ENCODE measurements at places on chromosomes 1 and 21.

- DNase-seq, result no peak
Measured at GRCh38 chr1:175818929-175819328, 75.5 kb upstream of the TNR start.

- DNase-seq, result no peak
Measured at GRCh38 chr21:17359781-17360180, 153.1 kb upstream of the CXADR start.

GRCh38 chr1:229437443-229437842 lies 3.5 kb upstream of the ACTA1 start:
- no peak for DNase-seq

DNA sequence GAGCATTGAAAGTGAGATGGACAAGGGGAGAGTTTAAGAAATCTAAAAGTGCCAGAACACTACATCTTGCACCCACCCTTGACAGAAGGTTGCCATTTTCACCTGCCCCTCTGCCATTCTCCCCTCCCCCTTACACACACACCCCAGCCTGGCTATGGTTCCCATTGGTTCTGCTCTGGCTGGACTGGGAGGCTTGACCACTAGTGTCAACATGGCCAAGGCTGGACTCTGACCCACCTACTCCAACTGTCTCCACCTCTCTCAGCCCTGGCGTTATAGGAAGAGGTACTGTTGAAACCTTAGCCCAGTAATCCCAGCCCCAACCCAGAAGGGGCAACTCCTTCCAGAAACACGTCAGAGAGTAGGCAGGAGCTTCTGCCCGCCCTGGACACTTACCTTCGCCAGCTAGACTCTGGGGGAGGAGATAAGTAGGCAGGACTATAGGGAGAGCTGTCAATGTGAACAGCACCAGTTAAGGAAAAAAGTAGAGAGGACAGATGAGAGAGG lies 4.5 kb downstream of the CRTC2 start:
- no peak for DNase-seq

- no peak for DNase-seq
Measured at GRCh38 chr1:8506456-8506855, 188.5 kb downstream of the SLC45A1 start.

- DNase-seq, result no peak
Measured at GRCh38 chr21:41418393-41418792, 7.6 kb upstream of the MX1 start.

- DNase-seq, result no peak
Measured at GRCh38 chr1:177106614-177107365, 57.7 kb downstream of the ASTN1 start.

- DNase-seq, result no peak
Measured at GRCh38 chr1:220487297-220487820, 40.6 kb upstream of the MARK1 start.

DNA sequence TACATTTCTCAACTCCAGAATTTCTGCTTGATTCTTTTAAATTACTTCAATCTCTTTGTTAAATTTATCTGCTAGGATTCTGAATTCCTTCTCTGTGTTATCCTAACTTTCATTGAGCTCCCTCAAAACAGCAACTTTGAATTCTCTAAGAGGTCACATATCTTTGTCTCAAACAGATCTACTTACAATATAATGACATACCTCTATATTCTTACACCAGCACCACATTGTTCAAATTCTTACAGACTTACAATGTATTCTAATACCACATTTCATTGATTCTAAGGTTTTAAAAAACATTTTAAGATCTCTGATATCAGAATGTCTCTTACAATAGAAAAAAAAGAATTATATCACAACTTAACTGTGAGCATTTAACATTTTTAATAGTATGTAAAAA lies 77.4 kb downstream of the DIRAS3 start:
- no peak for DNase-seq

GRCh38 chr1:36203554-36204346 lies 20.5 kb upstream of the THRAP3 start:
- no peak for DNase-seq

GRCh38 chr1:204077979-204078696 lies 5.2 kb downstream of the SOX13 start:
- no peak for DNase-seq

DNA sequence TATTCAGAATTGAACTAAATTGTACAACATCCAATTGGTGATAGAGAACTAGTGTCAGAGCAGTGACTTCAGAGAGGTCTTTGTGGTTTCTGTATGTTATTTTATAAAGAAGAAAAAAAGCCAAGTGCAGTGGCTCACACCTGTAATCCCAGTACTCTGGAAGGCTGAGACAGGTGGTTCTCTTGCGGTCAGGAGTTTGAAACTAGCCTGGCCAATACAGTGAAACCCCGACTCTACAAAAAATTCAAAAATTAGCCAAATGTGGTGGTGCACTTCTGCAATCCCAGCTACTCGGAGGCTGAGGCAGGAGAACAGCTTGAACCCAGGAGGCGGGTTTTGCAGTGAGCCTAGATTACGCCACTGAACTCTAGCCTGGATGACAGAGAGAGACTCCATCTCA lies 90.7 kb downstream of the ASH1L start:
- no peak for DNase-seq

GRCh38 chr1:8201331-8201861 lies 116.5 kb upstream of the SLC45A1 start:
- DNase-seq, result no peak

DNA sequence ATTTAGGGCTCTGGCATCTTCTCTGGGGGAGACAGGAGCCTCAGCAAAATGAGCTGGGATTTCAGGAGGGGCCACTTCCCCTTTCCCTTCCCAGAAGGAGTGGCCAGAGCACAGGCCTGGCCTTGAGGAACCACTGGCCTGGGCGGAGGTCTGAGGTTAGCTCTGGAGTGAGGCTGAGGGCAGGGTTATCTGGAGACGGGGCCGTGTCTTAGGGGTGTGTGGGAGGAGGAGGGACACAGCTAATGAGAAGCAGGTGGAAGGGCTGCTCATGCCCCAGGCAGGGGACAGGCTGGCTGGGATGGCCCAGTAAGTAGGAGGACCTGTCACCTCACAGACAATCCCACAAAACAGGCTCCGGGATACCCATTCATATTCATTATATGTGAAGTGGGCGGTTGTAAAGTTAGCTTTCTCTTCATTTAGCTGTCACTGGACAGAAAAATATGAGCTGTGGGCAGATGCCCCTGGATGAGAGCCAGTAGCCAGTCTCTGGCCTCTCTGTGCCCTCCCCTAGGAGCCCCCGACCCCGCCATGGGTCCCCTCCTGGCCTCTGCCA lies 12.4 kb downstream of the ALX3 start:
- no peak for DNase-seq

- no peak for DNase-seq
Measured at GRCh38 chr1:46530791-46531409, 20.5 kb downstream of the KNCN start.

- DNase-seq, result no peak
Measured at GRCh38 chr1:42848823-42849537, 2.6 kb downstream of the ZNF691 start.

DNA sequence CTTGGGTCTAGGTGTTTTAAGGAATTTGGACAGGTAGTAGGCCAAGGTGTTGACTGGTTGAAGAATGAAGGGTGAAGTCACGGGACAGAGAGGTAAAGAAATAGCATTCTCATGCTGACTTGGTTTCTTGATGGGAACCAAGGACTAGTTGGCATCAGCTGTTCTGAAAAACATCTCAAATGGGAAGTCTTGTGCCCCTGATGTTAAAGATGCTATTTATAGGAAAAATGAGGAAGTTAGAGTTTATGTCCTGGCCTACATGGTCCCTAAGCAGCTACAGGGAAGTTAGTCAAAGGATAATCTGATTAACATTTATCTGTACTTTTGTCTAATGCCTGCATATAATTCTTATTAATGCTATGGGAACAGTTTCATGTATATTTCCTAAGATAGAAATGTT lies 262.4 kb downstream of the HHIPL2 start:
- DNase-seq, result no peak

GRCh38 chr1:30085811-30086770 lies 637.3 kb downstream of the MATN1 start:
- no peak for DNase-seq

DNA sequence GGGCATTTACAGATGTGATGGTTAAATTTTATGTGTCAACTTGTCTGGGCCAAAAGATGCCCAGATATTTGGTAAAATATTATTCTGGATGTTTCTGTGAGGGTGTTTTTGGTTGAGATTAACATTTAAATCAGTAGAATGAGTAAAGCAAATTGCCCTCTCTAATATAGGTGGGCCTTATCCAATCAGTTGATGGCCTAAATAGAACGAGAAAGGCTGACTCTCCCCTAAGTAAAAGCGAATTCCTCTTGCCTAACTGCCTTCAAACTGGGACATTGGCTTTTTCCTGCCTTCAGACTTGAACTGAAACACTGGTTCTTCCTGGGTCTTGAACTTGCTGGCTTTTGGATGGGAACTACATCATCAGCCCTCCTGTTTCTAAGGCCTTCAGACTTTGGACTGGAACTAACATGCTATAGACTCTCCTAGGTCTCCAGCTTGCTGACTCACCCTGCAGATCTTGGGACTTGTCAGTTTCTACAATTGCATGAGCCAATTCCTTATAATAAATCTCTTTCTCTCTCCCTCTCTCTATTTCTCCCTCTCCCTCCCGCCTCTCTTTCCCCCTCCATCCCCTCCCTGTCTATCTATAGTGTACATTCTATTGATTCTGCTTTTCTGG lies 10.2 kb upstream of the NAV1 start:
- DNase-seq, result no peak

- DNase-seq, result no peak
Measured at GRCh38 chr1:24418898-24419628, 3.5 kb downstream of the NIPAL3 start.

DNA sequence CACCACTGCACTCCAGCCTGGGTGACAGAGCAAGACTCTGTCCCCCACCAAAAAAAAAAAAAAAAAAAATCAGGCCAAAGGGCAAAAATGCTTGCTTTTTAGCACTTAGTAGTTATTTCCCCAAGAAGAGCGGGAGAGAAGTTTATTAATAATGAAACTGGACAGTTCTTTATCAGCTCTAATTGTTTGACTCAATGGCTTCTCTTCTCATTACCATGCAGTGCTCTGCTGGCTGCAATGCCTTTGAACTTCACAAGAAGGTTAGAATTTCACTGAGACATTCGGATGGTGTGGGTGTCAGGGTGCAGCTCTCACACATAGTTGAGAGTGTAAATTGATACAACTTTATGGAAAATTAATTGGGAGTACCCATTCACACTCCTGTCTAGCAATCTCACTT lies 63.7 kb downstream of the EDARADD start:
- no peak for DNase-seq

DNA sequence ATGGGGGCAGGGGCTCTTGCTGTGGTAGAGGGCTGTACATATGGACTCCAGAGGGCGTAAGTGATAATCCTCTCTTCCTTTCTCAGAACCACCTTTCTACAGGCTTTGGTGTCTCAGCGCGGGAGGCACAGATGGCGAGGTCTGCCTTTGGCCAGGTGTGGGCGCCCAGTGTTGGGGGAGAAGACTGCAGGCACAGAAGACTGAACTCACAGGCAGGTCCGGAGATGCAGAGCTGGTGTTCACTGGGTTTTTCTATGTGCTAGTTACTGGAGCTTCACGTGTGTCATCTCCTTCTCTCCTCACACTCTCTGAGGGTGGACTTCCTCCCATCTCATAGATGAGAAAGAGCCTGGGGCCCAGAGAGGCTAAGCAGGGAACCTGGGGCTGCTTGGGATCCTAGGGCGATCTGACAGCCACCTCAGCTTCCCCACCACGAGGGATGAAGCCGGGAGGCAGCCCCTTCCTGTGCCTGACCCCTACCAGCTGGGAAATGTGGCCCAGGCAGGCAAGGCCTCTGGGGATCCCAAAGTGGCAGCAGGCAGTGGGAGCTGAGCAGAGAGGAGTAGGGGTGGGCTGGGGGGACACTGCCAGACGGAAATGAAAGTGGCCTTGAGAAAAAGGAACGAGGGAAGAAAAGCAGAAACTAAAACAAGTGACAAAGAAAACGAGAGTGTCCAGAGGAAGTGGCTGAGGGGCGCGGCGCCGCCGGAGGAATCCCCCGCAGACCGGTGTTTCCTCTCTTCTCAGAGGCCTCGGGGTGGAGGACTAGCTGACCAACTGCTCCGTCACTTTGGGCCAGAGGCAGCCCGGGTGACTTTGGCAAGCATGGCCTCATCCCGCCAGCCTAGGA lies 191.6 kb downstream of the HIVEP3 start:
- no peak for DNase-seq

DNA sequence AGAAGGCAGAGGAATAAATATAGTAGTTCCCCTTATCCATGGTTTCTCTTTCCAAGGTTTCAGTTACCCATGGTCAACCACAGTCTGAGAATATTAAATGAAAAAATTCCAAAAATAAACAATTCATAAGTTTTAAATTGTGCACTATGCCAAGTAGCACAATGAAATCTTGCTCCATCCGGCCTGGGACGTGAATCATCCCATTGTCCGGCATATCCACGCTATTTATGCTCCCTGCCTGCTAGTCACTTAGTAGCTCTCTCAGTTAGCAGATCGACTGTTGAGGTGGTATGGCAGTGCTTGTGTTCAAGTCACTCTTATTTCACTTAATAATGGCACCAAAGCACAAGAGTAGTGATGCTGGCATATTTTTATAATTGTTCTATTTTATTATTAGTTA lies 58.6 kb upstream of the ARHGAP29 start:
- no peak for DNase-seq

DNA sequence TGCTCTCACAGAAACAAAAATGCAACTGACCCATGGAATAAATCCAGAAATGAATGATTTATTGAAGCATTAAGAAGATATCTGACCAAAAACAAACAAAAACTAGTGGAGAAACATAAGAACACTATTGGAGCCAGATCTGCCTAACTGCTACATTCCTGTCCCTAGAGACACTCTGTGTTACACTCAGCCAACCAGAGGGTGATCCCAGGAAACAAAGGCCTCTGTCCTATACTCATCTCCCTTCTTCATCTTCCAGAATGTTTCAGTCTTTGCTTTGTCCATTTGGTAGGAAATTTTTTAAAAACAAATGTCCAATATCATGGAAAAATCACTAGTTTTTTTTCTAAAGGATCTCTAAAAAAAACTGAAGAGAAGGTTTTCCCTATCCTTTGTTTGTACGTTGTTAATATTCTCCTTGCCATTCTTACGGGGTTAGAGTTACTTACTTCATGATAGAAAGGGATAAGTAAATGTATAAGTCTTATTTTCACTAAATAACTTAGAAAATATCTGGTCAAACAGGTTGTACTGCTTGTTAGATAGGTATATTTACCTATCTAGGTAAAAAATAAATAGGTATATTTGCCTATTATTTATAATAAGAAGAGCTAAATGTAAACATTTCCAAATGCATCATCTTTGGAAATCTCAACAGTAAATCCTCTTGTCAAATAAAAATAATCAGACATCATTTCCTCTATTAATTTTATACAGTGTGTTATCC lies 59.1 kb downstream of the NME7 start:
- DNase-seq, result no peak

Measured in stimulated activated CD4-positive, alpha-beta T cell treated with anti-CD3 and anti-CD28 coated beads, Interleukin-1b, Interleukin-23, amount 100 ng/mL, for 1 hour (primary cell).